ENCODE measurements at places on chromosomes 5 and 9.

- DNase-seq: no peak
Observed at GRCh38 chr9:123368023-123368422, 12.0 kb downstream of the CRB2 start.

DNA sequence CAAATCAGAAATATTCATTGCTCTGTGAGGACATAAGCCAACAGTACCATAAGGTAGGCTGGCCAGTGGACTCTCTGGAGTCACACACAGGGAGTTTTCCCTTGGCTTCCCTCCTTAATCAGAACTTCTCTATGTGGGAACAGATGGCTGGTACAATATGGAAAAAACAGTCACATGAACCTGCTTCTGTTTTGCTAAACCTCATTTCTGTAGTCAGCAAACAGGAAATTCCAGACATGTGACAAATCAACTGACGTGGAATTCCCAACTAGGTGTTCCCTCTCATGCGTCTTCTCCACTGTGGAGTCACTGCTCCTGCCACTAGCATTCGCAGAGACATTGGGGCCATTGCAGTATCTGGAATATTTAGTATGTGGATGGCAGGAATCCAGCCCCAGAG lies 617.6 kb downstream of the KIF4B start:
- peak; percentile 17 for DNase-seq

DNA sequence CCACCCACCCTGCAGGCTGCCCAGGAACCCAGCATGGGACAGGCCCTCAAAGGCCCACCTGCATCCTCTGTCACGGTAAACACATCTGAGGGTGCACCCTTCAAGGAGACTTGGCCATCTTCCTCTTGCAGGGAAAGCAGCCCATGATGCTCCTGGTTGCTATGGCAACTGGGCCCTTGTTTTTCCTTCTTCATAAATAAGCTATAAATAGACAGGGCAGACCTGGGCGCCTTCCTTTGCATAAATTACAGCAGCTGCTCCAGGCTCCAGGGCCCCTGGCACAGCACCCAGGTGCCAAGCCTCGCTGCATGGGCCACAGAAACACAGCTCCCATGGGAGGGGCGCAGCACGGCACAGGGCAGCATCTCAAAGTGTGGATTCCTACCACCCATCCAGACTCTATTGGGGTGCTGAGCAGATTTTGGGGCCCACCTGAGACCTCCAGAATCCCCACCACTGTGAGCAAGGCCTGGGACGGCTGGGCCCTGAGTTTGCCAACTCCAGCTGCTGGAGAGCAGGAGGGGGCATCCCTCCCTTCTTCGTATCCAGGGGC lies 5.8 kb upstream of the PSMB7 start:
- no peak for DNase-seq

DNA sequence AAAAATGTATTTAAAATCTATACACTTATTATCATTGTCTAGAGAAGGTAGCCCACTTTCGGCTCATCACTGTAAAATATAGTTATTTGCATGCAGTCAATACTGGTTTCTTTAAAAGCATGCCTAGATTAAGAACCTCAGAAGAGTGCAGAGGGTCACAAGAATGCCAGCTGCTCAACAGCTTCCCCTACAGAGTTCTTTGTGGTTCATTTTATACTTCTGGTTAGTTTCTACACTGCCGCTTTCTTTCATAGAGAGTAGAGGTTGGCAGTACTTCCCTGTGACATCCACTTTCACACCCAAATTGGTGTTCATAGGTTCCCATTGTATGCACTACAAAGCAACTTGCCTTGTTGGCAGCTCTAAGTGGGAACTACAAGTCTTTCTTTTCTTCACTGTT lies 137.3 kb downstream of the KIAA0825 start:
- no peak for DNase-seq

- no peak for DNase-seq
Observed at GRCh38 chr5:9452181-9452580, 93.7 kb downstream of the SEMA5A start.

All from NCI-H82 (cell line).